WTC11 (cell line): ENCODE measurements at places on chromosomes 2 and 18. TPM values are rescaled to one million over a fixed set of nuclear protein-coding genes. Genes with fewer than 3 reads are reported as not detected.

Gene CROCC2
- total RNA-seq = not detected in 3 replicates

Gene SDC1
- total RNA-seq = 47.3 to 52.6 TPM (median 52.6 TPM) in 3 replicates

Gene ZAP70
- total RNA-seq = 0.61 to 0.73 TPM (median 0.64 TPM) in 3 replicates

Gene KCNK3
- 0.22 to 0.30 TPM (median 0.30 TPM) in 3 replicates for total RNA-seq

Gene SLC30A3
- total RNA-seq = 8.0 to 8.9 TPM (median 8.1 TPM) in 3 replicates

Gene TMEM163
- 0.94 to 1.6 TPM (median 1.2 TPM) in 3 replicates for total RNA-seq

Gene MREG
- total RNA-seq = 22.4 to 23.8 TPM (median 23.0 TPM) in 3 replicates

Gene POTEC
- not detected in 3 replicates for total RNA-seq

Gene PROKR1
- 2.6 to 4.4 TPM (median 2.8 TPM) in 3 replicates for total RNA-seq

Gene XDH
- total RNA-seq = 3.0 to 3.7 TPM (median 3.7 TPM) in 3 replicates

Gene SERTAD2
- total RNA-seq = 7.9 to 8.0 TPM (median 7.9 TPM) in 3 replicates

Gene C2orf69
- total RNA-seq = 25.8 to 29.9 TPM (median 26.5 TPM) in 3 replicates

DNA sequence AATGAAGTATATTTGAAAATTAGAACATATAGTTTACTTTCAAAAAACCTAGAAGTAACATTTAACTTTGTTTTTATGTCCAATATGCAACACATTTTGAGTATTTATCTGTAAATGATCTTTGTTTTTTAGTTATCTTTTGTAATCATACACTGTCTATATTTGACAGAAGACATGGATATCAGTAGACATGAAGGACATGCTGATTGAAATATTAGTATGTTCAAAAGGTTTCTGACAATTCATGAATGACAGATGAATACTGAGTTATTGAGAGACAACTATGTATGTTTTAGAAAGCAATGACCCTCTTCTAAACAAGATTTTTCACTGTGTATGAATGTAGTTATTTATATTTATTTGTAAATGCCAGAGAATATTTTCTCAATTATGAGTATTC lies 215.6 kb upstream of the TMEFF2 start:
- DNase-seq = no peak

GRCh38 chr2:126449677-126450076 lies 206.3 kb upstream of the GYPC start:
- DNase-seq = no peak

DNA sequence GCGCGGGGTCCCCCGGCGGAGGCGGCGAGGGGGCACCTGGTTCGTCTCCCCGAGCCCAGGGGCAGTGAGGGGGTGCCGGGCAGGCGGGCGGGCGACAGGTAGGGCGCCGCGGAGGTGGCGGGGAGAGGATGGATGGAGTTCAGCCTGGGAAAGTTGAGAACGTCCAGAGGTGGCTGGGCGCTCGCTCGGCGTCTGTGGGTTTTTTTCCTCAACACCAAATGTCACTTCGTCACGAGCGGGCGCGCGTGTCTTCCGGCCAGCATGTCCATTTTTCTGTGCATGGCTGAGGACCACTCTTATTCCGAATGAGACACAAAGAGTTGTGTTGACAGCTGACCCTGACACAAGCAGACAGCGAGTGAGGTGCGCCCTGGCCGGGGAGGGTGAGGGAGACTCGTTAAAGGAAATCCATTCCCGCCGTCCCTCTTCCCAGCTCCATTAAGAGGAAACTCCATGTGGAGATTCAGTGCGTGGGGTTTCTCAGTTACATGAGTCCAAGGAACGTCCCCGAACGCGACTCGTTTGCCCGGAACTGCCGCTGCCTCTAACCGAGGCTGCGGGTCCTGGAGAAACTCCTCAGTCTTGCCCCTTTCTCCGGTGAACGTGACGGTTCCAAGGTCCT lies 859 bp downstream of the GREB1L start:
- peak; percentile 24 for DNase-seq

- no peak for DNase-seq
Observed at GRCh38 chr2:62475172-62476011, 30.6 kb downstream of the TMEM17 start.

GRCh38 chr2:200695191-200695590 lies 109.4 kb downstream of the AOX1 start:
- no peak for DNase-seq

- DNase-seq = no peak
Observed at GRCh38 chr18:67726882-67727281, 210.4 kb upstream of the DSEL start.

DNA sequence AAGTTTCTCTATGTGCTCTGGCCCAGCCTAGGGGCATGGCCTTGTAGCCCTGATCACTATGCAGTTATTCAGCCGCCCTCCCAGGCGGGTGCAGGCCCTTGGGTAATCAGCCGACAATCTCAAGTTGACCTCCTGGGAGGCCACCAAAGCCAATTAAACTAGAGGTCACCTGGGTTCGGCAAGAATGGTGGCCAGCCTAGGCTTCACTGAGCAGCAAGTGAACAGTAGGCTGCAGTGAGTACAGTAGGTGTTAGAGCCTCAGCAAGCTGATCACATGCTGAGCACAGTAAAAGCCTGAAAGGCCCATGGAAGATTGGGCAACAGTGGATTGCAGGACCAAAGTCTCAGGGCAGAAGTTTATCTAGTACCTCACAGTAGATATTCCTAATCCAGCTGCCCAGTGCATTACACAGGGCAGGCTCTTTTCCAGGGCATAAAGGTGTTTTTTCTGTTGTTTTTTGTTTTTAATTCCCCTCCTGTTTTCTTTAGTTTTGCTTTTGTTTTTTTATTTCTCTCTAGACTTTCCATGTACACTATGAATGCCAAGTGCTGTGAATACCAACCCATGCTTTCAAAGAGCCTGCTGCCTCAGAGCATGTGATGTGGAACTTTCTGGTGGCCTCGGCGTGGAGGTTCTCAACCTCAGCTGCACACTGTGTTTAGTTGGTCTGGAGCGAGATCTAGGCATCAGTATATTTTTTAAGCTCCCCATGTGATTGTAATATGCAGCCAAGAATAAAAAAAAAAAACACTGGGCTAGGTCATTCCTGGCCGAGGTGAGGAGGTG lies 55.9 kb upstream of the ATL2 start:
- DNase-seq = peak; percentile 19

DNA sequence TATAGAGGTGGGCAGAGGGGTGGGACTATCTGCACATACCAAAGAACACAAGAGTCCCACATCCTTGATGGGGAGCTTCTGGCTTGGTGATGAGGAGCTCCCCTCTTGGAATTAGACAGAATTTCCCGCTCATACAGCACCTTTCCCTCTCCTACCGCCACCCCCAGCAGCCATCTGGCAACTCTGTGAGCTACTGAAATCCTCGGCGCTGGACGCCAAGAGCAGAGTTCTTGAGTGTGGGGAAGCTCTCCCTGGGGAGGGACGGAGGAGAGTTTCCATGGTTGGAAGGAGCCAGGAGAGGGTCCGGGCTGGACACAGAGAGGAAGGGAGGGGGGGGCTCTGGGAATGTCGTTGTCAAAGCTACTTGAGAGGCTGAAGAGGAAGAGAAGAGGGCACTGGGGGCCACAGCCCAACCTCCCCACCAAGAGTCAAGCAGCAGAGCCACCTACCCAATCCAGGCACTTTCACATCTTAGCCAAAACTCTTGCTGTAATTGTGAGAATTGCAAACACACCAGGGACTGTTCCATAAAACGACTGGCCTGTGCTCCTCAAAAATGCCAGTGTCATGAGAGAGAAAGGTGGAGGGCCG lies 89.4 kb upstream of the MCFD2 start:
- no peak for DNase-seq

DNA sequence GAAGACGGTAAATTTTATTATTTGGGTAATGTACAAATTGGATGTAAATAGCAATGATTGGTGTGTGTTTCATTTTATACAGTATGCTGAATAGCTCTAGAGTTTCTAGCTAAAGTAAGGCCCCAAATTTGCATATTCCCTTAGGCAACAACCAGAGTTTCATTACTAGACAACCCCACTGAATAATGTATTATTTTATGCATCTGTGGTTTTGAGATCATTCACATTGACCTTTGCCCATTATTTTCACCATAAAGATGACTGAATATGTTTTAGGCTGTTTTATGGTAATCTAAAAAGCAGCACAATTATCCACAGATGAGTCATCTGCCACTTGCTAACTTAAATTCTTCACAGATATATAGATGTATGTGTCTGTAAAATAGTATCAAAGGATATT lies 44.5 kb upstream of the C2orf74 start:
- no peak for DNase-seq

- no peak for DNase-seq
Observed at GRCh38 chr2:9637330-9637729, 6.5 kb upstream of the YWHAQ start.

GRCh38 chr2:71157124-71157793 lies 26.8 kb downstream of the MPHOSPH10 start:
- DNase-seq = peak; percentile 91

DNA sequence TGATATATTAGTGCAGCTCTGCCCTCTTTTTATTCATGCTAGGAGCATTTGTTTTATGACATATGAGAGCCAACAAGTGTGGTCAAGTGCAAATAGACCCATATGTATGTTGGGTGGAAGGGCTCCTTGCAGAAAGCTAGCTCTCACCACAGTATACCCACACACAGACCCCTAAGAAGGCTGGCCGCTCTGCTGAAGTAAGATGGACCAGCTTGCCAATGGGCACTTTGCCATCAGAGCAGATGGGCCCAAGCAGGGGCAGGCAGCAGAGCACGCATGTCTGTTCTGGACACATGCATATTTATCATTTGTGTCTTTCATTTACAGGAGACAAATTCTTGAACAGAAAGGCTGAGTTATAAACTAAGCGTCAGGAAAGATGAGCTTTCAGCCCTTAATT lies 187.5 kb upstream of the DTNA start:
- no peak for DNase-seq

GRCh38 chr2:15145046-15145817 lies 415.9 kb downstream of the NBAS start:
- DNase-seq = no peak
